H7 (cell line): ENCODE measurements at places on chromosomes 6 and 20. TPM values are rescaled to one million over a fixed set of nuclear protein-coding genes. Genes with fewer than 3 reads are reported as not detected.

DNA sequence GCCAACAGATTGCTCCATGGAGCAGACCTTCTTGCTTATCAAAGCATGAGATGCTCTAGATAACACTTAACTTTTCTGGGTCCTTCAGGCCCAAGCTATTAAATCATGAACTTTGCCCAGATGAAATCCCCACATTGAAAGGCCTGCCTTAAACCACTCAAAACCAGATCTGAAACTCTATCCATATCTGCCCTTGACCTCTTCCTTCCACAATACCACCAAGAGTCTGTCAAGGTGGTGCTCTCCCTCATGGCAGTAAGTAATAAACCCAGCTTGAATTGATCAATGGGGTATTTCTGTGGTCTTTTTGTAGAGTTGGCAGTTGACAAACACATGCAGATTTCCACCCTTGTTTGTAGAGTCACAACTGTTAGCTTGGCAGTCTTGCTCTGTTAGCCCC is 135.5 kb downstream of the ISM1 start:
- no peak for DNase-seq

GRCh38 chr6:159826968-159827647 is 27.0 kb downstream of the PNLDC1 start:
- no peak for DNase-seq

- no peak for DNase-seq
Observed at GRCh38 chr20:6347916-6348315, 225.1 kb upstream of the FERMT1 start.

DNA sequence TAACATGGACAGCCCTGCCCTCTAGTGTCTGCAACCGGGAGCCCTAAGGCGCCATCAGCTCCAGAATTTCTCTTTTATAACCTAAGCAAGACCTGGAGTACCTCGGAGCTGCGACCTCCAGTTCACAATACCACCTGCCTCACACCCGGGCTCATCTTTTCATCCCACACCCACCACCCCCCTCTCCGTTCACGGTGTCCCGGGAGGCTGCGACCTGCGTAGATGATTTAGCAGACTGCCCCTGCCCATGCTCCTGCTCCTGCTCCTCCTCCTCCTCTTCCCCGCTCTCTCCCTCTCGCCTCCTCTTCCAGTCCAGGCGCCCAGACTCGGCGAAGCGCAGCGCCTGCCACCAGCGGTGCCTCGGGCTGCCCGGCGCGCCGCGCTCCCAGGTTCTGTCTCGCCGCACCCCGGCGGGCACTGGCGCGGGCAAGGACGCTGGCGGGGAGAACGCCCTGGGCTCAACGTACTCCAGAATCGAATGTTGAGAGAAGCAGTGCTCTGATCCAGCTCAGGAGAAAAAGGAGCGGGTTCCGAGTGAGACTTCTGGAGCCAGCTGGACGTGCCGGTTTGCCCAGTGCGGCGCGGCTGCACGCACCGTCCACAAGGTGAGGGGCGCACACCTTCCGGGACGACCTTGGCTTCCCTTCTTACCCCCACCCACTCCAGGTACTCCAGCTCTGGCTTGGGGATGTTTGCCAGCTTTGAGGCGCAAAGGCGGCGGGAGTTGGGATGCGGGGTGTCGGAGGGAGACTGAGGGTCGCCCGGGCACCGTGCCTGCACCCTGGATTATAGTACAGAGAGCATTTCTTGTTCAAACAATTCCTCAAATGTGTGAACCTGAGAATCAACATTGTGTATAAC is at the start of gene HTR1E:
Gene HTR1E (plus strand): TSS at position 310 of the 861 bp plus-strand sequence. CDS start 77,807 bp downstream, outside the sequence.
- DNase-seq: peak; percentile 85

RBPJL gene
- not detected in 2 replicates for total RNA-seq

SASH1 gene
- total RNA-seq: 11.2 and 15.0 TPM in 2 replicates

TMEM170B gene
- total RNA-seq: 1.5 and 3.1 TPM in 2 replicates

GNMT gene
- total RNA-seq: 0.10 and 0.33 TPM in 2 replicates

TDRD6 gene
- not detected in 2 replicates for total RNA-seq

GRCh38 chr6:47129129-47129528 is 87.0 kb upstream of the ADGRF1 start:
- DNase-seq: no peak

DNA sequence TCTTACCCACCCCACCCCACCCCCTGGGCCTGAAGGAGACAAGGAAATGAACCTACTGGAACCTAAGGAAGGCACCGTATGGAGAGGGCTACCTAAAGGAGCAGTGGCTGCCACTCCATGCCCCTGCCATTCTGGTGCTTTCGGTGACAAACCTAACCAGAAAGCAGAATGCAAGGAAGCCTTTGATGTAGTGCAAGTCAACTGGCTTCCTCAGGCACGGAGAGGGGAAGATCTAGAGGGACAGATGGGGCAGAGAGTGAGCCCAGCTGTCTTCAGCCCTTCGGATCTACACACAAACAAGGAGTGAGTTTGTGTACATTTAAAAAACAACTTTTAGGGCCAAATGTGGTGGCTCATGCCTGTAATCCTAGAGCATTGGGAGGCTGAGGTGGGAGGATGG is 39.5 kb downstream of the PPP1R16B start:
- DNase-seq: no peak

- peak; percentile 58 for DNase-seq
Observed at GRCh38 chr6:29926413-29927274, 15.7 kb upstream of the HLA-A start.

GRCh38 chr6:71720705-71721104 is 165.6 kb upstream of the RIMS1 start:
- DNase-seq: no peak

DNA sequence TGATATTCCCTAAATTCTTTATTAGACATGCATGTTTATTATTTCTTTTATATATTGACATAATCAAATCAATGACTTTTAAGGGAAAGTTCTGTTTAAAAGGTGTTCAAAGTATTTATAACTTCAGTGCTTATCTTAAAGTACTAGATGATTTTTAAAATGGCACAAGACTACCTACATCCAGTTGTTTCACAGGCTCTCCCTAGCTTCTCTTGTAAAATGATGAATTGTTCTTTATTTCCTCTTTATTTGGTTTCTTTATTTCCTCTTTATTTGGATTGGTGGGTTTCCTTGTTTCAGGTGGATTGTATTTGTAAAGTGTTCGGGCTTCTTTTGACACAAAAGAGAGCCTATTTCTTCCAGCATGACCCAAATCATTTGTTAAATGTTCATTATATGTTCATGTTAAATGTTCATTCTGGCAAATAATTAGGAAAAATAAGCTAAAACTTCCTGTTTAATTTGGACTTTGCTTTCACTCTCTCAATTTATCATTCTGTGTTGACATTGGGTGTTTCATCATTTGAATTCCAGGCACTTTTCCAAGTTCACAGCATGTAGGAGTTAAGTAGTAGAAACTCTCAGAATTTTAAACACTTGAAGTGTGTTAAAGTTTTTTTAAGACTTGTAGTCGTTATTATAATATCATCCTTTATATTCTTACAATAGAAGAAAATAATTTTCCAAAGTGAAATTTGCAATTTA is 24.6 kb downstream of the MLIP start:
- no peak for DNase-seq

DNA sequence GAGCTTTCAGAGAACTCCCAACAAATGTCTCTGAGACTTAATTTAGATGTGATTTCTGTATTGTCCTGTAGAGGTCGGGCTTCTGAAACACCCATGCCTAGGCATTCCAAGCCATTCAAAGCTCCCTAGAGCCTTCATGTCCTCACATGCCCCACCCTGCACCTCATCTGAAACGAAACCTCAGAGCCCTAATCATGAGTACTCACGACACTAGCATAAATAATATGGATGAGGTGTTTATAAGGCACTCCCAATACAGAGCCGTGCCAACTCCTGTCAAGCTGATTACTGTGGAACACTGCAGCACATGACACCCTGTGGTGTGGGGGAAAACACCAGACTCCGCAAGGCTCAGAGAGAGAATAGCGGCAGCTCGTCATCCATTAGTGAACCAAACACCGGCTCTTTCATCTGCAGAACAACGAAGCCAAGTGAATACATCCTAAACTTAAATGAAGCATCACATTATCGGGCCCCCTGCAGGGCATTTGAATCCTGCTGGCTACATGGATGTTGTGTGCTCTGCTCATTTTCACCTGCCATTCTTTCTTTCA is 83.8 kb downstream of the FNDC1 start:
- DNase-seq: peak; percentile 77

- no peak for DNase-seq
Observed at GRCh38 chr6:47481806-47482205, 4.2 kb downstream of the CD2AP start.

NINL gene
- 33.7 and 42.6 TPM in 2 replicates for total RNA-seq

C6orf47 gene
- total RNA-seq: 17.3 and 17.6 TPM in 2 replicates

DNA sequence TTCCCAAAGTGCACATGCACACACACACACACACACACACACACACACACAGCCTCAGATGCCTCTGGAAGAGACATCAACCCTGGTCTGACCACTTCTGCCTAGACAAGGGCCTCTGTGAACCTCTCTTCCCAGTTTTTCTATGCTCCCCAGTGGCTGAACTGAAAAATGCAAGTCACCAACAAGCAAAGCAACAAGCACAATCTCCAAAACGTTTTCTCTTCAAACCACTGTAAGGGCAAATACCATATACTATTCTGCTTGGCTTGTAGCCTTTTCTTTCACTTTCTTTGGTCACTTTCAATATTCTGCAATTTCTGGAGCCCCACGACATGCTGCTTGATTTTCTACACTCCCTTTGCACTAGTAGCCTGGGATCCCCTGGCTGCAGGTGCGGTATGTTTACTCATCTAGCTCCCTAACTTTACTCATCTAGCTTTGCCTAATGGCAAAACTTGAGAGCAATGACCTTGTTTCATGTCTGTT is 121.4 kb upstream of the DST start:
- no peak for DNase-seq

FITM2 gene
- total RNA-seq: 1.2 and 1.6 TPM in 2 replicates

SEL1L2 gene
- not detected in 2 replicates for total RNA-seq

GRCh38 chr20:4787069-4787468 is 65.4 kb downstream of the PRND start:
- no peak for DNase-seq

DNA sequence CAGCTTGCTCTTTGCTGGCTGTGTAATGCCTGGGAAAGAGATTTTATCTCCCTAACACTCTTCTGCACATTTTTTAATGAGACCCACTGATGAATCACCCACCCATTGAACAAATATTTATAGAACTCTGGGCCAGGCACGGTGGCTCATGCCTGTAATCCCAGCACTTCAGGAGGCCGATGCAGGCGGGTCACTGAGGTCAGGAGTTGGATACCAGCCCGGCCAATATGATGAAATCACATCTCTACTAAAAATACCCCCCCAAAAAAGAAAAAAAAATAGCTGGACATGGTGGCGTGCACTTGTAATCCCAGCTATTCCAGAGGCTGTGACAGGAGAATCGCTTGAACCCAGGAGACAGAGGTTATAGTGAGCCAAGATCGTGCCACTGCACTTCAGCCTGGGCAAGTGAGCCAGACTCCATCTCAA is 82.1 kb upstream of the SIRPA start:
- DNase-seq: no peak

GRCh38 chr6:36443471-36444428 is 950 bp downstream of the KCTD20 start:
- peak; percentile 76 for DNase-seq

GRCh38 chr6:158268361-158269147 is 43.7 kb upstream of the TULP4 start:
- DNase-seq: no peak

- DNase-seq: no peak
Observed at GRCh38 chr6:41176189-41176588, 13.3 kb upstream of the TREM2 start.

HSPA1L gene
- 0.15 and 0.55 TPM in 2 replicates for total RNA-seq

FAM209B gene
- 0.33 and 0.59 TPM in 2 replicates for total RNA-seq

DNA sequence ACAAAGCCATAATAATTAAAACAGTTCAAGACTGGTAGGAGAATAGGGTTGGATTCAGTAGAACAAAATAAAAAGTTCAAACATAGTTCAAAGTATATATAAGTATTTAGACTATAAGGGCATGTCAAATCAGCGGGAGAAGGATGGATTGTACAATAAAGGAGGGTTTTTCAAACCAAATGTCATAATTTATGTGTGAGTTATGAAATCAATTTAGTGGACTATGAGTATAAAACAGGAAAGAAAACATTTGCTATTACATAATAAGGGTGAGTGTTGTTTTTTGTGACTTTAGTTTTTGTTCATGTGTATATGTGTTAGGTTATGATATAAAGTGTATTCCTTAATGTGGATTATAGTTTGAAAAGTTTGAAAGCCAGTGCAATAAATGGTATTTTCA is 10.6 kb downstream of the ORC3 start:
- no peak for DNase-seq

- peak; percentile 5 for DNase-seq
Observed at GRCh38 chr6:104527761-104528415, 331.8 kb downstream of the HACE1 start.

CLVS2 gene
- 0.26 and 0.94 TPM in 2 replicates for total RNA-seq

DNA sequence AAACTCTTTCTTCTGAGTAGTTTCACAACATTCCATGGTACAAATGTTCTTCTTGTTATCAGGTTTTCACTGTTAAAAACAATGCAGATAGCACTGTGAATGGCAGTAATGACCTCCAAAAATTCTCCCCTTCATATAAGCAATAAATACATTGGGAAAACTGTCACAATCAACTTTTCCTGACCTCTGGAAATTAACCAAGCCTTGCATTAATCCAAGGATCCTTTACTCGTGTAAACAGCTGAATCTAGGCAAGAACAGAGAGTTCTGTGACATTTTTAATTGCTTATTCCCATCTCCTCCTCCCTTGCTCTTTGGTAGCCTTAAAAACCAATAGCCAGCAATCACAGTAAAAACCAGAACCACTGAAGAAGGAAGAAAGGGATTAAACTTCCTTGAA is 37.8 kb downstream of the FOXQ1 start:
- no peak for DNase-seq

GRCh38 chr6:138307352-138307751 is 70.4 kb upstream of the SMIM28 start:
- DNase-seq: no peak

DNA sequence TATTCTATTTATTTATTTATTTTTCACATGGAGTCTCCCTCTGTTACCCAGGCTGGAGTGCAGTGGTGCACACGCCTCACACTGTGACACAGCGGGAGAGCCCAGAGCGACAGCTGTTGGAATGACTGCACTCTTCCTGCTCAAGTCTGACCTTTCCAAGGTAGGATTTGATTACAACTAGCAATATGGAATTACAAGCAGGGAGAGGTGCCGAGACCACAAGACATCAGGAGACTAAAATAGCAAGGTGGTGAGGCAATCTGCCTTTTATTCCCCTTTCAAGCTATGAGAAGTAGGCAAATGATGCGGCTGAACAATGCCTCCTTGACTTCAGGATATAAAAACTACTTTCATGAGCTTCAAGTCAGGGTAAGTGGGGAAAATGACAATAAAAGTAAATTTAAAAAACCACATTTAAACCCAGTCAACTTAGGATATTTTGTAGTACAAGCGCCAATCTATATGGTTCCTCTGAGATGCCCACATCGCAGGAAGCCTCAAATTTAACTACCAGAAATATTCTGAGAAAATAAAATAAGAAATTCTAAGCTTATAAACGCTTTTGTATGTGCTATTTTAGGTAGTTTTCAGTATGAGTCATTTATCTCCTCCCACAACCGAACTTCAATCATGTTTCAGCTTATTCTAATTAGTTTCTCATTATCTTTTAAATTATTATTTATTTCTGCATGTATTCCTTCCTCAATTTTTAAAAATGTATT is 146.9 kb upstream of the SGK1 start:
- DNase-seq: no peak

GRCh38 chr6:13076575-13076974 is 251.8 kb downstream of the TBC1D7 start:
- DNase-seq: no peak
